ENCODE measurements at places on chromosomes 11 and 22.

DNA sequence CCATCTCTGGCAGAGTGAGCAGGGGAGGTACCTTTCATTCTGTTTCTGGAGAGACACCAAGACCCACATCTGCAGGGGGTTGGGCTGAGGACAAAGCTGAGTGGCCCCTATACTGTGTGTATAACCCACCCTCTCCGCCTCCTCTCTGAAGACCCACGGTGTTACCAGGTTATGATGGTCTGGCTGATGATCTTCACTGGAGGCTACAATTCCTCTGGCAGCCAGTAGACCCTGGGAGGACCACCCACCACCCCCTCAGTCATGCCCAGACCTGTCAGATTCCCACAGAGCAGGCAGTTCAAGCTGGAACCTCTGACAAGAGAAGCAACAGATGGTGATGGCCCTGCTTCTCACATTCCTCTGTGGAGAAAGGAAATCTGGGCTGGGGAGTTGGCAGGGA, 11.4 kb upstream of the KCNJ1 start:
- no peak for DNase-seq

DNA sequence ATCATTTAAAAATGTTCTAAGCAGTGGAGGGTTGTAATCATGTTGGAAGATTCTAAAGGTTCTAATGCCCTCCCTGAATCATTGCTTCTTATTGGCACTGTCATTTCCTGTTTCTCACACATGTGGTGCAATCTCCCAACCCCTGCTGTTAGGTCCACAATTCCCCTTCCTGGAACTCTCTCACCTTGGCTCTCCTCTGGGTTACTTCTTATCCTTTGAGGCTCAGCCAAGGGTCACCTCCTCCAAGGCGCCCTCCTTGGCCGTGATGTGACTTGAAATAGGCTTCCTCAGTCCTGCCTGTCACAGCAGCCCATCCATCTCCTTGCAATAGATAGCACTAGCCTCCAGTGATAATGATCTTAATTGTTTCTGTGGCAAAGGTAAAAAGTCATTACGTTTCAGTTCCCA, 149.8 kb downstream of the TTC17 start:
- no peak for DNase-seq

DNA sequence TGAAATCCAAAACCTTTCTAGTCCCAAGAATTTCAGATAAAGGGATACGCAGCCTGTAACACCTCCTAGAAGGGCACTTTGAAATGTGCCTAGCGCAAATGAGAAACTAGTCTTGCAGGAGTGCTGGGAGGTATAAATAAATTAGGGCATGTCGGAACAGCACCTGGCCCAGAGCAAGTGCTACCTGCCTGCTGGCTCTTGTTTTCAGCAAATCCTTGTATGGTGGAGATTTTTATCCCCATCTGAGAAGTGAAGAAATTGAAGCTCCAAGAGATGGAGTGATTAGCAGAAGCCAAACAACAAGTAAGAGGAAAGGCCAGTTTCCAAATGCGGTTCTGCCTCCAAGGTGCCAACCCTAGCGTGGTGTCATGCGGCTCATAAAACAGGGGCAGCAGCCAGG, 36.7 kb upstream of the TFIP11 start:
- no peak for DNase-seq

- DNase-seq = no peak
Measured at GRCh38 chr11:101182467-101182866, 52.9 kb upstream of the PGR start.

DNA sequence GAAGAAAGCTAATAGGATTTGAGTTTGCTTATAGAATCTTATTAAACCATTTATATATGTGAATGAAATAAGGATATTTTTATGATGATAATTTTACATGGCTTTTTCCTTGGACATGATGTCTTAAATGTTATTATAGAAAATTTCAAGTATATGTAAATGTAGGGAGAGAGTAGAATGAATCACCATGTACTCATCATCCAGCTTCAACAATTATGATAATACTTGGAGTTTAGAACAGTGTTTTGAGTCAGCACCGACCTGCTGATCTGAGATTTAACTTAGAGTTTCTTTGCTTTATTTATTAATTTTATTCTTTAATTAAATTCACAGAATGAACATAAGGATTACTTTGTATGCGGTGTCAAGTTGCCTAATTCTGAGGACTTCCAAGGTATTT, 193.5 kb downstream of the UVRAG start:
- DNase-seq = no peak

DNA sequence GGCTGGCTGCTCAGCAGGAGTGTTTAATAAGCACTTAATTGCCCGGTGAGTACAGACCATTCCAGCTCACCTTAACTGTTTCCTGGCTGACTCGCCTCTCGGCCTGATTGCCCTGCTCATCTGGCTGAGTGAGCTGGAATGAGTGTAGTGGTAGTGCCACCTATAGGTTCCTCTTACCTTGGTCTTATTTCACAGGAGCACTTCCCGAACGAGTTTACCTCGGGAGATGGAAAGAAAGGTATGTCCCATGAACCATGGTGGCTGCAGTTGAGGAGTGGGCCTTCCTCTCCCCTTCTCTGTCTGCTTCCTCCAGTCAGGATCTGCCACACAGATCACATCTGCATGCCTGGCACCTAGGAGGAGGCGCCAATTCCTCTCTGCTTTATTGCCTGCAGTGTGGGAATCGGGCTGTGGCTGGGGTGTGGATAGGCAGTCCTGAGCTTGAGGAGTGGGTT, 26.7 kb downstream of the UPB1 start:
- DNase-seq = peak; percentile 44

DNA sequence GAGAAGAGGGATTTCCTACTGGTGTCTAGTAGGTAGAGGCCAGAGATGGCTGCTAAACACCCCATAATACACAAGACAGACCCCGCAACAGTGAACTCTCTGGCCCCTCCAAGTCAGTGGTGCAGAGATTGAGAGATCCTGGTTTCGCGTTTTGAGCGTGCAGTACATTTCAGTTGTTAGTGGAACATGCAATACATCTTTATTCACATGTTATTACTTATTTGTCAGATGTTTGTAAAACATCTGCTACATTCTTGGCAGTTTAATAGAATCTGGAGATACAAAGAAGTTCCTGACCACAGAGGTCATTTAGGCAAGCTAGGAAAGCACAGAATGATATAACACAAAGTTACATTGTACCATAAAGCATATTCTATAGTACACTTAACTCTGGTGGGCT, 41.5 kb downstream of the ST3GAL4 start:
- no peak for DNase-seq

DNA sequence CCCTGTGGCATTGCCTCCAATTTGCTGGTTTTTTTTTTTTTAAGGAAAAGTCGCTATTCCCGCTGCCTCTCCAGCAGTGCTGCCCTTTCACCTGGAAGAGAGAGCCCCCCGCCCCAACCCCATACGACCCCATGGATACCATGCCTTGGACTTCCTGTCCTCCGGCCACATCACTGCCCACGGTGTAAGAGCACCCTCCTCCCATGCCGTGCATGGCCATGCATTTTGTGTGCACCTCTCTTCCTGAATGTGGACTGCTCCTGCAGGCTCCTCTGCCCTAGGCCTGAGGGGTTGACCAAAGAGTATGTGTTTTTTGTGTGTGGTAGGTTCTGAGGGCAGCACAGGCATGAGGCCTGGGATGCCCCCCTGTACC, 65.6 kb upstream of the SPON1 start:
- no peak for DNase-seq

- DNase-seq = no peak
Measured at GRCh38 chr11:8784954-8785353, 102.4 kb downstream of the RPL27A start.

- DNase-seq = no peak
Measured at GRCh38 chr11:124285610-124286344, 28.0 kb downstream of the OR8D1 start.

DNA sequence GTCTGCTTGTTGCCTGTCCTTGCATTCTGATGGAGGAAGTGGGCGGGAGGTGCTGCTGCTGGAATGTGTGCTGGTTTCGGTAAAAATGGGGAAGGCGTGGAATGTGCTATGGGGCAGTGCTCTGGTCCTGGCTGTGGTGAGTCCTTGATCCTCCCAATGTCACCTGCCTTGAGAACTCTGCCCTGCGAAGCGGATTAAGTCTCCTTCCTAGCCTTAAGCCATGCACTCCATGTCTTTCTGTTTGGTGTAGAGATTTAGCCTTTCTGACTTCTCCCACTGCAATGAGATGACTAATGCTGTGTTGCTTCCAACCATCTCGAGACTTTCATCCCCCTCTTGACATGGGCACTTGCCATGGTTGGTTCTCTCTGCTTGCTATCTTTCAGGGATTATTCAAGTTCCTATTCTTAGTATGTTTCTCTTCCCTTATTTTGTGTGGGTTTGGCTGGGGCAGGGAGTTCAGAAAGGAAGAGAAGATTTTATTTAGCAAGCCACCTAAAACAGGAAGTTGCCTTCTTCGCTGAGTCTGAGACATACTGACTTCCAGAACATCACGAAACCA, 687.9 kb downstream of the NTM start:
- no peak for DNase-seq

GRCh38 chr11:42337786-42338455, 878.5 kb upstream of the LRRC4C start:
- no peak for DNase-seq

GRCh38 chr22:37633089-37633624, 6.3 kb upstream of the SH3BP1 start:
- DNase-seq = no peak

DNA sequence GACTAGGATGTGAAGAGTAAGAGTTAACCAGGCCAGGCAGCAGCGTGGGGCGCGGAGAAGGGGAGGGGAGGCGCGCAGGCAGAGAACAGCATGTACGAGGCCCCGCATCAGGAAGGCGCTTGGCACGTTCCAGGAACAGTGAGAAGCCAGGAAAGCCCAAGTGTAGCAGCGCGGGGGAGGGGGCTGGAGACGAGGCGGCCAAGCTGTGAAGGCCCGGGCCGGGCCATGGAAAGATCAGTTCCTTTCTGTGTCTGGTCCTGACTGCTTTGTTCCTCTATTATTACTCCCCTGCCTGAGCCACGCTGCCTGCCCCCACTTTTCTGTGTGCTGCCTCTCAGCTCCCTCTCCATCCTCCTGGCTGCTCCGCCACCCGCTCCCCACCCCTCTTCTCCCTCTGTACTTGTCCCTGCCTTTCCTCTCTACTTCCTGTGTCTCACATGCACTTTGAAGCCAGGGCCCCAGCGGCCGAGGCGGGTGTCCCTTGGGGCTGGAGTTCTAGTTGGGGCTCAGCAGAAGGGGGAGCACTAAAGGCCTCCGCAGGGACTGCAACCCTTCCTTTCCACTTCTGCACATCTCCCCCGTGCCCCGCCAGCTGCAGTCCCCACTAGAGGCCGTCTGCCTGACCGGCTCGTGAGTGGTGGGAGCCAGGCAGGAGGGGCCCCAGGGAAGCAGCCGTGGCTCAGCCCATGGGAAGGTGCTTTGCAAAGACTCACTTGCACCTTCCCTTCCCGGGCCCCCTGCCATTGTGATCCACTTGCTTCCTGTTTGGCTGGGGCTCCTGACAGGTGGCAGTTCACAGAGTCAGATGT, 63.7 kb downstream of the PRDM11 start:
- DNase-seq = no peak

DNA sequence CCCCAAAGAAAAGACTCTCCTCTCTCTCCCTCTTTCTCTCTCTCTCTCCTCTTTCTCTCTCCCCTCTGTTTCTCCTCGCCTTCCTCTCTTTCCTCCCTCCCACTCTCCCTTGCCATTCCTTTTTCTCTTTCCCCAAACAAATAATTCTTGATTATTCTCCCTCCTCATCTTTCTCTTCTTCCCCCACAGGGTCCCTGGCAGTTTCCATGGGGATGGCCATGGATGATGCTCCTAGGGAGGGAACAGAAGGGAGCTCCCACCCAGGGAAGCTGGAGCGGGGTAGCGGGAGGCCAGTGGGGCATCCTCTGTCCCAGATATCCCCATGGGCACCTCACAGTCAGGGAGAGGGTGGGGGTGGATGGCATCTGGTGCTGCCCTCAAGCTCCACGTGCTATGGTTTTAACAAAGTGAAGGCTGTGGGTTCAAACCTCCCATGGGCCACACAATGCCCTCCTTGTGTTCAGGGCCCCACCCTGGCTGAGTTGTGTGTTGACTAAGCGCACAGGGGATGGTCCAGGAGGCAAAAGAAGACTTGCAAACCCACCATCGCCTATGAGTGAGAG, 266.4 kb downstream of the BUD13 start:
- DNase-seq = no peak

DNA sequence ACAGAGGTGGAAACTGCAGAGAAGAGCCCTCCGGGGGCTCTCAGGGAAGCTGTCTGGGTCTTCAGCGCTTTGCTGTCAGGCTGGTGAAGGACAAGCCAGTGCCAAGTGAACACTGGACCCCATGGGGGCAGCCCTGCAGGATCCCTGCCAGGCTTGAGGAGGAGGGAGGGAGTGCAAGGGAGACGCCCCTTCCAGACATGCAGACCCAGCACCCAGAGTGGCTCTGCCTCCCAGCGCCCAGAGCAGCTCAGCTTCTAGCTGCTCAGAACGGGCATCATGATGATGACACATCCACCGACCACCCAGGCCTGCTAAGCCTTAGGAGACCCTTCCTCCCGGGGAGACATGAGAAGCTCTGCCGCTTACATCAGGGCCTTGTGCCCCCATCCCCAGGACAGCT, 39.7 kb downstream of the TBX1 start:
- DNase-seq = no peak

- no peak for DNase-seq
Measured at GRCh38 chr11:116162086-116162885, 610.5 kb downstream of the BUD13 start.

DNA sequence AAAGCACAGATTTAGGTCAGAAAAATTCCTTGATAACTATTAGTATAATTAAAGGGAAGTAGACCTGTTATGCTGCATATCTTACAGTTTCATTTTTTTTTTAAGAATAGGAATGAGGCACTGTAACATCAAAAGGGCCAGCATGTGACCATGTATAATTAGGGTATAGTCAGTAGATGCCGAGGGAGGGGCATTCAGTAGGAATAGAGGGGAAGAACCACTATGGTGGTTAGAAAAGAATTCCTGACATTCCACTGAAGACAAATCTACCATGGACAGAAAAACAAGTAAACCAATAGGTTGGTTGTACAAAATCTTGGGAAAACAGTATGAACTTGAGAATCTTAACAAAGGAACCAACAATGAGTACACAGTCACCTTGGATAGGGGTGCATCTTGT, 78.4 kb upstream of the CCDC179 start:
- no peak for DNase-seq

DNA sequence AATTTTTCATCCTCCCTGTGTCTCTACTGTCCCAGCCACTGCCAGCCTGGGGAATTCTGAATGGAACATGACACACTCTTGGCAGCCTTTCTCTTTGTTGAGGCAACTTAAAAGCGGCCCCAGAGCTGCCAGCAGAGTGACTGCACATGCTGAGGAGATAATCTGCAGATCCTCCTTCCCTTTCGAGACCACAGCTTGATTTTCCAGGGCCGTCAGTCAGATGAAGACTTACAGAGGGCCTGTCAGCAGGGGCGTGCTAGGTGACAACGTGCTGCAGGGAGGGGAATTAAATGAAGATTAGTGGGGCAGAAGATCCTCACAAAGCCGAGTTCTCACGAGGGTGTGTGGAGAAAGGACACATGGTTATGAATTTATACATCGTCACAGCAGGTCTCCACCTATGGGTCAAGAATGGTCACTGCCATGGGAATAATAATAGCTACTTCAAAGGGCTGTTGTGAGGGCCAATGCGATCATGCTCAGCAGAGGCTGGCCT, 193.5 kb upstream of the PITPNB start:
- DNase-seq = no peak
